Bone marrow (tissue), 2 donors: ENCODE measurements at places on chromosomes 2 and 18.

DNA sequence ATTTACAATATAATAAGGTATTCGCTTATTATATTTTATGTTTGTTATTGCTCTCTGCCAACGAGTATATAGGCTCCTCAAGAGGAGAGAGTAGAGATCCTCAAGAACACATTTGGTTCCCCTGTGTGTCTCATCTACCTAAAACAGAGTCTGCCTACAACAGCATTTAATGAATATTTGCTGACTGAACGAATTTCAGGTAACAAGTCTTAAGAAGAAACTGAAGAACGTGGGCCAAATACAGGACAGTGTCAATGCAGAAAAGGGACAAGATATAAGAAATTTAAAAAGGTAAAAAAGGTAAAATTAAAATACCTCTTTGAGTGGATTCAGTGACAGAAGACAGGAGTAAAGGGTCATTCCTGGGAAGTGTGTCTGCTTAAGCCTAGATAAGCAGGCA is 129.2 kb downstream of the HNMT start:
- no peak for DNase-seq

DNA sequence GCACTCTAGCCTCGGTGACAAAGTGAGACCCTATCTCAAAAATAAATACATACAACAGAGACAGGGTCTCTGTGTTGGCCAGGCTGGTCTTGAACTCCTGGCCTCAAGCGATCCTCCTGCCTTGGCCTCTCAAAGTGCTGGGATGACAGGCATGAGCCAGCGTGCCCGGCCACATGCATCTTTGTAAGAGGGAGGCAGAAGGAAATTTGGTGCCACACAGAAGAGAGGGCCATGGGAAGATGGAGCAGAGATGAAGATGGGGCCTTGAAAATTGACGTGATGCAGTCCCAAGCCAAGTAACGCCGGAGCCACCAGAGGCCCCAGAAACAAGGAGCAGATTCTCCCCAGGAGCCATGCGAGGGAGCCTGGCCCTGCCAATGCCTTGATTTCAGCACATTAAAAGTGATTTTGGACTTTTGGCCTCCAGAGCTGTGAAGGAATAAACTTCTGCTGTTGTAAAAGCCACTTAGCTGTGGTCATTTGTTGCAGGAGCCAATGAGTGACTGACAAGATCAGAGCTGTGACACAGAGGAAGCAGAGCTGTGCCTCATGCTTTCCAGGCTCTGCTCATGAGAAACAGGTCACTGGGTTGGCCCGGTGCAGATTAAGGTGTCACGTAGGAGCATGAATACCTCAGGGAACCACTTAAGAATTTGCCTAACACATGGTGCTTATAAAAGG is 2.7 kb upstream of the SLC66A2 start:
- DNase-seq = no peak

- no peak for DNase-seq
These were observed 448 bp downstream of the YPEL5 start for GRCh38 chr2:30147196-30147714.

DNA sequence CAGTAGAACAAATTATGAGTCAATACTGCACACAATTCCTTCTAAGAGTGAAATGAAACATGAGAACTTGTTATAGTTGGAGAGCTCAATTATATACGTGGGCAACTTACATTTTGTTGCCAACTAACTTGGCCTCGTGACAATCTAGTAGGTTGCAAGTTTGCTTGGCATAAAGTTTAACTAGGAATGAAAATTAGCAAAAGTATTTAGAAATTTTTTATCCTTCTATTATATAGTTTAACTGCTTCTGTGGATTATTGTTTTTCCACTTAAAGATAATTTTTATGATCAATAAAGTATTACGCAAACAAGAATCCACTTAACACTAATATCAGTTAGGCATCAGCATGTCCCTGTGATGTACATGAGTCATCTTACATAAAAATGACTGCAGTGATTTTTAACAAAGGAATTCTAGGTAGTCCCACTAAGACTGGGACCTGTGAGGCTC is 41.1 kb downstream of the FAM124B start:
- no peak for DNase-seq
